Spinal cord (tissue), 10 donors: ENCODE measurements at places on chromosomes 11 and 22. TPM values are rescaled to one million over a fixed set of nuclear protein-coding genes. Genes with fewer than 3 reads are reported as not detected.

The FREY1 gene
- total RNA-seq, result 0.59 TPM

The B4GALNT4 gene
- 27.0 TPM for total RNA-seq

The RIMBP3C gene
- 0.39 TPM for total RNA-seq

GRCh38 chr11:63343130-63343529 is 26.5 kb upstream of the SLC22A9 start:
- no peak for DNase-seq

GRCh38 chr11:9756461-9756860 is 92.6 kb downstream of the SWAP70 start:
- no peak for DNase-seq

DNA sequence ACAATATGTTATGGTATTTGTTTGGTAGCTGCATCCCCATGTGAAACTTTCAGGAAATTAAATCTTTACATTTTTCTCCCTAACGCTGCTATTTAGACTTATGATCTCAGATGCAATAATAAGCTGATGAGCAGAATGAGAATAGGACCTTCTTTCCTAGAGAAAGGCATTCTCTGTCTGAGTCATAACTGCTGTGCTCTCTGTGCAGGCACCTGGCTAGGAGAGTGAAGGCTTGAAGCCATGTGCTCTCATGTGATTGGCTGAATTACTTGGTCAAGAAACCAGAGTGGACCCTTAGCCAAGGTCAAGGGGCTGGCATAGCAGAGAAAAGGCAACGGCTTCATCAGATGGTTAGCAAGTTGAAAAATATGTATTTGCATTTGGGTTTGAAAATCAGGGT is 185.0 kb downstream of the ADAMTS15 start:
- no peak for DNase-seq

DNA sequence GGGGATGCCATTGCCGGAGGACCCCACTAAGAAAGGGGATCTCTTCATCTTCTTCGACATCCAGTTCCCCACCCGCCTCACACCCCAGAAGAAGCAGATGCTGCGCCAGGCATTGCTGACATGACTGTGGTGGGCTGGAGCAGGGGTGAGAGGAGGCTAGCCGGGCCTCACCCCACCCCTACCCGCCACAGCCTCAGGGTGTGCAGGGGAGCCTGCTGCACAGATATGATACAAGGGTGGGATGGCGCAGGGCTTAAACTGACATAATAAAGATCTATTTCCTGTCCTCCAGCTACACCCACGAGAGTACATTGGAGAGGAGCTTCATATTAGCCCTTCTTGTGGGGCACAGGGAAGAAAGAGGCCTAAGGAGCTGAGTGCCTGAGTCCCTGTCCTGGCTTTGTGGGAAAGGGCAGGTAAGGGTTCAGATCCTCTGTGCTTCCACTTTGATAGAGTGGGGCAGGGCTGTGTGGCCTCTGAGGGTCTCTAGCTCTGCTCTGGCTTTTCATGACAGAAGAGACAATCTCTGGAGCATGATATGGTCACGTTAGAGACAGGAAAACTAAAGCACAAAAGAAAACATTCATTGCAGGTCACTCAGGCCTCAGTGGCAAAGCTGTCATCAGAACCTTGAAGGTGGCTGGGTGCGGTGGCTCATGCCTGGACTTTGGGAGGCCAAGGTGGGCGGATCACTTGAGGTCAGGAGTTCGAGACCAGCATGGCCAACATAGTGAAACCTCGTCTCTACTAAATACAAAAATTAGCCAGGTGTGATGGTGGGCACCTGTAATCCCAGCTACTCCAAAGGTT is 12.4 kb downstream of the UCP2 start:
- DNase-seq, result no peak

GRCh38 chr22:42338479-42338878 is 68.0 kb upstream of the TCF20 start:
- DNase-seq, result no peak
